ENCODE measurements at places on chromosomes 3 and 15. TPM values are rescaled to one million over a fixed set of nuclear protein-coding genes. Genes with fewer than 3 reads are reported as not detected.

AMIGO3 gene
- 0.19 TPM for total RNA-seq

DNA sequence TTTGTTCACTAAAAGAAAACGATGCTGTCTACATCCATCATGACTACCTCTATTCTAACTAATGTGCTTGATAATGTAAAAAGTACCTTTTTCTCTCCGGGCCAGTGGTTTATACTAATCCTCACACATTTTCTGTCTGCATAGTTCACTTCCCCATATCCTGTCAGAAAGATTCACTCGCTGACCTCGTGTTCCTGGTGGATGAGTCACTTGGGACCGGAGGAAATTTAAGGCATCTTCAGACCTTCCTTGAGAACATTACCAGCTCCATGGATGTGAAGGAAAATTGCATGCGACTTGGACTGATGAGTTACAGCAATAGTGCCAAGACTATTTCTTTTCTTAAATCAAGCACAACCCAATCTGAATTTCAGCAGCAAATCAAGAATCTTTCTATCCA lies 33.8 kb downstream of the COL6A5 start:
- H3K27ac ChIP-seq = no peak overlapping the region
- no peak for DNase-seq
- H3K36me3 ChIP-seq = no peaks in the 10 kb centered on the region
- H3K4me3 ChIP-seq = no peak overlapping the region
- H3K27me3 ChIP-seq = peaks cover 5% of the 10 kb centered on the region

DNA sequence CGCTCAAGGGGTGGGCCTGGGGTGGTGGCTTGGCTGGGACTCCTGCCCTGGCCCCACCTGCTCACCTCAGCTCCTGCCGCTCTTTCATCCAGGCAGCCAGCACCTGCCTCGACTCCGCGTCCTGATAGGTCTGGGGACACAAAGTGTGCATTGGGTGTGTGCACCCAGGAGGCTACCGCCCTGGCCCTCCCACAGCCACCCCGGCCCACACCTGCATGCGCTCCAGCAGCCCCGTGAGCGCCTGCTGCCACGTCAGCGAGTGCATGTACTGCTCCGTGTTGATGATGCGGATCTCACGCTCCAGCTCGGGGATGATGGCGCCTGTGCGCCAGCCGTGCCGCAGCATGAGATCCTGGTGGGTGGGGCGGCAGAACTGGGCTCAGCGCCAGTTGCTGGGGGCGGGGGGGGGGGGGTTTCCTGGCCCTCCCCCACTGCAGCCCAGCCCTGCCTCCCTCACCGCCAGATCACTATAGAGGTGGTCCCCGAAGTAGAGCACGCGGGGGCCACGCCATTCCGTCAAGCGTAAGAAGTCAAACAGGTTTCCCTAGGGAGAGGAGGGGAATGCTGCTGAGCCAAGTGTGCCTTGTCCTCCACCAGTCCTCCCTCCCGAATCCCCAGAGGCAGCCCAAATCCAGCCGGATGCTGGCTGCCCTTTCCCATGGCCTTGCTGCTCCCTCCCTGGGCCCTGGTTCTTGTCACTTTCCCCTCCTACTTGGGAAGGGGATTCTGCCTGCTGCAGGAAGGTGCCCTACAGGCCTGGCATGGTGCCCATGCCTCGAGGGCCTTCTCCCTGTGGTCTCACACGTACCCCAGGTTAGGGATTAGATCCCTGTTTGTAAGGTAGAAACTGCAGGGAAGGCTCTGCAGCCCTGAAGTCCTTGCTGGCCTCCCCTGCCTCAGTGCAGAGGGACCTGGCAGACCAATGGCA lies 8.6 kb downstream of the NT5DC2 start:
- no peak overlapping the region for H3K4me3 ChIP-seq
- no peak for DNase-seq
- no peaks in the 10 kb centered on the region for H3K4me1 ChIP-seq
- H3K36me3 ChIP-seq = peaks cover 6% of the 10 kb centered on the region

DNA sequence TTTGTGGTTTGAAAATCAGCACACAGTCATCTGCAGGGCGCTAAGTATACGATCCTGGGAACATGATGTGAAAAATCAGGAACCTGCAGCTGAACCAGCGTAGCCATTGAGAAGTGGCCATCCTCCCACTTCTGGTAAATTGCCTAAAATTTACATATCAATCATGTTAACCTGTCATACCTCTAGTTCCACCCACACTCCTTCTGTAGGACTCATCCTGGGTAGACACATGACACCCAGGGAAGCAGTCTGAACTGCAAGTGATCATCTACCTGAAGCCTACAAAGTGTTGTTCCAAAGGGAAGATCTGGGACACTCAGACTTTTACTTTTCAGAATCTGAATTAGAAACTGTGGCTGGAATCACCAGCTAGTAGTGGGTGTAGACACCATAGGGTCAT lies 5.5 kb upstream of the PSMD6 start:
- no peak overlapping the region for H3K27ac ChIP-seq
- no peaks in the 10 kb centered on the region for H3K36me3 ChIP-seq
- DNase-seq = no peak
- H3K4me1 ChIP-seq = peaks cover 15% of the 10 kb centered on the region
- no peak overlapping the region for H3K4me3 ChIP-seq
- H3K27me3 ChIP-seq = peaks cover 37% of the 10 kb centered on the region

GRCh38 chr3:149615731-149616221 lies 42.0 kb downstream of the WWTR1 start:
- H3K4me1 ChIP-seq = peaks cover 21% of the 10 kb centered on the region
- no peak overlapping the region for H3K4me3 ChIP-seq
- no peak overlapping the region for H3K27ac ChIP-seq
- H3K36me3 ChIP-seq = peaks cover 2% of the 10 kb centered on the region
- peaks cover 8% of the 10 kb centered on the region for H3K27me3 ChIP-seq
- DNase-seq = no peak

GRCh38 chr3:66483006-66483405 lies 17.8 kb downstream of the LRIG1 start:
- no peak for DNase-seq
- H3K27ac ChIP-seq = no peak overlapping the region
- peaks cover 25% of the 10 kb centered on the region for H3K36me3 ChIP-seq
- no peak overlapping the region for H3K4me3 ChIP-seq
- H3K4me1 ChIP-seq = peaks cover 81% of the 10 kb centered on the region

GRCh38 chr15:49490966-49491365 lies 67.9 kb downstream of the FGF7 start:
- H3K27ac ChIP-seq = no peak overlapping the region
- DNase-seq = no peak
- H3K4me3 ChIP-seq = no peak overlapping the region
- peaks cover 10% of the 10 kb centered on the region for H3K27me3 ChIP-seq
- H3K4me1 ChIP-seq = no peaks in the 10 kb centered on the region
- peaks cover 1% of the 10 kb centered on the region for H3K36me3 ChIP-seq

- DNase-seq = no peak
- H3K36me3 ChIP-seq = peaks cover 3% of the 10 kb centered on the region
- H3K4me3 ChIP-seq = no peak overlapping the region
- H3K27ac ChIP-seq = no peak overlapping the region
Measured at GRCh38 chr3:183377307-183377959, 51.0 kb downstream of the MCF2L2 start.

ZNF609 gene
- total RNA-seq = 36.8 TPM

DNA sequence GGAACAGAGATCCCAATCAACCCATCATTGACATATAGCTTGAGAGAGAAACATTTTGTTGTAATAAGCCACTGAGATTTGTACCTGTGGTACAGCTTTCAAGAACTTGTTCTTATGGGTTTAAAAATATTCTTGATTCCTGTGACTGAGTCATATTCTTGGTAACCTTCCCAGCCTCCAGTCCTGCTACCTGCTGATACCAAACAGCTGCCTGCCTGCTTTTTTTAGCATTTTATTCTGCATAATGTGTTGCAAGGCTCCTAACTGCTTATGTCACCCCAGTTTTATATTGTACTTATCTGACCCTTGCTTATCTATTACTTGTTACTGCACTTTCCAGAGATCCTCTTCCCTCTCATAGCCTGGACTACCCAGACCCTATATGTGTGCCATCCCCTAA lies 349.3 kb upstream of the SOX2 start:
- H3K27me3 ChIP-seq = no peaks in the 10 kb centered on the region
- H3K27ac ChIP-seq = no peak overlapping the region
- H3K4me3 ChIP-seq = no peak overlapping the region
- no peaks in the 10 kb centered on the region for H3K4me1 ChIP-seq
- no peaks in the 10 kb centered on the region for H3K36me3 ChIP-seq
- no peak for DNase-seq

DNA sequence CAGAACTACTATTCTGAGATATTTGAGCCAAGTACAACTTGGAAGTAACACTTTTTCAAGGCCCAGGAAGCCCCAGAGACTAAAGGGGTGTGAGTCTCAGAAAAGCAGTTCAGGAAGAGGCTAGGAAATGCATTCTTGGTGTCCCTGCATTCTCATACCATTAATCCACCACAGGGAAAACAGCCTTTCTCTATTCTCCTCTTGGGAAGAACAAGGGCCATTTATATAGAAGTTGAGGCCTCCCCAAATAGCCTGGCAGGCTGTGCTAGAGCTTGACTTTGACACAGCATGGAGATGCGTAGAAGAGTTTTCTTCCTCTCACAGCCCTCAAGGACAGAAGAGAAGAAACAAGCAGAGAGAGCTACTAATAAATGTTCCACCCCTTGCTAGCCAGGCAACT lies 5.5 kb upstream of the NR2C2 start:
- H3K4me1 ChIP-seq = peaks cover 27% of the 10 kb centered on the region
- H3K36me3 ChIP-seq = peaks cover 29% of the 10 kb centered on the region
- no peak overlapping the region for H3K27ac ChIP-seq
- H3K27me3 ChIP-seq = no peaks in the 10 kb centered on the region
- H3K4me3 ChIP-seq = no peak overlapping the region

PTPN9 gene
- 41.9 TPM for total RNA-seq

DNA sequence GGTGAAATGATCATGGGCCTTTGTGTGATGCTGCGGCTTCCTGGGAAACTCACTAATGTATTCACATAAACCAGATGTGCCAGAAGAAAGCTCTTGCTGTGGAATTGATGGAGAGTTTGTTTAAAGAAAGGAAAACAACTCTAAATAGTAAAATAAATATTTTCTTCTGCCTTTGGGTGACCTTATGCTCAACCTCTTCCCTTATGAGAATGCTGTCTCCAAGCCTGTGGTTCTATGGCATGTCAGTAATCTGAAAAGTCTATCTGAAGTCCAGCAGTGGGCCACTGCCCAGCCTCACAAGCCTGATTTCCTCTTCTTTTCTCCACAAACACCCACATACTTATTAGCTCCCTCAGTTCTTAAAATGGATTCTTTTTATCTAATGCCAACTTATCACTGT lies 49.9 kb upstream of the PHLDB2 start:
- no peaks in the 10 kb centered on the region for H3K36me3 ChIP-seq
- H3K4me3 ChIP-seq = no peak overlapping the region
- H3K27me3 ChIP-seq = no peaks in the 10 kb centered on the region
- DNase-seq = no peak
- H3K4me1 ChIP-seq = peaks cover 3% of the 10 kb centered on the region
- H3K27ac ChIP-seq = no peak overlapping the region

DNA sequence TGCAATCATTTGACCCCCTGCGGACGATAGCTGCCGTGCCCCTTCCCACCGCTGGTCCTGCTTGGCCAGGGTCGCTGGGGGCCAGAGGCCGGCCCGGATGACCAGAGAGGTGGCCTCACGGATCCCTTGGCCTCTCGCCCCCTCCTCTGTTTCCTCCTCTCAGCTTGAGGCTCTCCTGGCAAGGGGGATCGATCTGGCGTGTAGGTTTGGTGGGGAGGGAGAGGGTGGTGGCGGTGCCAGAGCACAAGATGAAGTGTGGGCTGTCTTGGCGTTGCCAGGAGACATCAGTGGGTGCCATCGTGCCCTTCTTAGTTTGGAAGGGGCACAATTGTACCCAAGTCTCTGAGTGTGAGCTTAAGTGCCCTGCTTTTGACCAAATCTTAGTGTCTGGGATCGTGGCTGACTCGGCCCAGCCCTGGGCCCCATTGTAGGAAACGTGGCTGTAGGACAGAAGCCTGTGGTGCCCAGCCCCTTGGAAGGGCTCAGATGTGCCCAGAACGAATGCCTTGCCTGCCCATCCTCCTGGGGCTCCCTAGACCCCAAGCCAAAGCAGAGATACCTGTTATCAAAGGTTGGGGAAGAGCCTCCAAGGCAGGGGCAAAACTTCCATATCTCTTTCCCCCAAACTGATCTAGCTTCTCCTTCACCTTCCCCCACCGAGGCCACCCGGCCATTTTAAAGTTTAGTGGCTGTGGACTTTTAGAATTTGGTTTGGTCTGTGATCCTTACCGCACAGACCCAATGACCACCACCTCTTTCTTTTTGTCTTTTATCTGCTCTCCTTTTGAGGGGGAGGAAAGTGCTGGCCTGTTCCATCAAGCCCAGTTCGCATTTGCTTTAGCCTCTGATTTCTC lies 14.4 kb downstream of the NR2F2 start:
- peaks cover 6% of the 10 kb centered on the region for H3K36me3 ChIP-seq
- peaks cover 2% of the 10 kb centered on the region for H3K4me1 ChIP-seq
- no peak overlapping the region for H3K27ac ChIP-seq
- peaks cover 94% of the 10 kb centered on the region for H3K27me3 ChIP-seq
- no peak for DNase-seq
- no peak overlapping the region for H3K4me3 ChIP-seq

SPINK8 gene
- total RNA-seq = not detected

- H3K27me3 ChIP-seq = peaks cover 70% of the 10 kb centered on the region
- no peak overlapping the region for H3K4me3 ChIP-seq
- H3K27ac ChIP-seq = no peak overlapping the region
- no peaks in the 10 kb centered on the region for H3K36me3 ChIP-seq
- H3K4me1 ChIP-seq = no peaks in the 10 kb centered on the region
Measured at GRCh38 chr15:51103330-51103729, 8.6 kb upstream of the TNFAIP8L3 start.

- H3K27me3 ChIP-seq = peaks cover 6% of the 10 kb centered on the region
- peaks cover 20% of the 10 kb centered on the region for H3K4me1 ChIP-seq
- H3K36me3 ChIP-seq = peaks cover 4% of the 10 kb centered on the region
Measured at GRCh38 chr15:101458908-101459578, 30.5 kb downstream of the PCSK6 start.

LMCD1 gene
- 10.0 TPM for total RNA-seq

GRCh38 chr3:129626744-129627349 lies 20.4 kb upstream of the PLXND1 start:
- no peaks in the 10 kb centered on the region for H3K36me3 ChIP-seq
- H3K27me3 ChIP-seq = peaks cover 7% of the 10 kb centered on the region
- H3K27ac ChIP-seq = peak overlapping the region; percentile 77
- H3K4me3 ChIP-seq = peak overlapping the region; percentile 82
- peak; percentile 85 for DNase-seq
- peaks cover 20% of the 10 kb centered on the region for H3K4me1 ChIP-seq

DNA sequence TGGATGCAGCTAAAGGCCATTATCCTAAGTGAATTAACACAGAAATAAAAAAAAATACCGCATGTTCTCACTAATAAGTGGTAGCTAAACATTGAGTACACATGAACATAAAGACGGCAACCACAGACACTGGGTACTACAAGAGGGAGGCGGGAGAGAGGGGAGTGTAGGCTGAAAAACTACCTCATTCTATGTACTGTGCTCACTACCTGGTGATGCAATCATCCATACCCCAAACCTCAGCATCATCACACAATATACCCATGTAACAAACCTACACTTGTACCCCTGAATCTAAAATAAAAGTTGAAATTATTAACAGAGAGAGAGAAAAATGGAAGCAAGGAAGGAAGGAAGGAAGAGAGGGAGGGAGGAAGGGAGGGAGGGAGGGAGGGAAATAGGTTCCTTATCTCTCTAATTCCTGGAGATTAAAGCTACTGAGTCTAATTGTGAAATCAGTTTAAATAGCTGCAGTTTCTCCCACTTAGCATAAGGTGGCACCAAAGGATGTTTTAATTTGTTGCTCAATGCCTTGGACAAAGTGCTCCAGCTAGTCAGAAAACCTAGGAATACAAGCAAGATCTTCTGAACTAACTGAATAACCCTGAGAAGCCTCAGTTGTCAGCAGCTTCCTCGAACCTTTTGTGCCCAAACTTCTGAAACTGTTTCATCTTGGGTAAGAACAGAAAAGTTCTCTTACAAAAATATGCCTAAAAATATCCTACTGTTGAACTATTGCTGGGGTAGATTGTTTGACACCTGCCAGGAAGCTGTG lies 79.4 kb upstream of the ATP11B start:
- no peaks in the 10 kb centered on the region for H3K27me3 ChIP-seq
- H3K4me1 ChIP-seq = peaks cover 21% of the 10 kb centered on the region
- no peak for DNase-seq
- H3K36me3 ChIP-seq = no peaks in the 10 kb centered on the region
- no peak overlapping the region for H3K4me3 ChIP-seq
